Pancreas (tissue), 10 donors: ENCODE measurements at places on chromosomes 3 and 15. TPM values are rescaled to one million over a fixed set of nuclear protein-coding genes. Genes with fewer than 3 reads are reported as not detected.

RTP3 gene
- total RNA-seq = not detected

CTXND1 gene
- total RNA-seq = 0.44 TPM

PLA2G4B gene
- 3.5 TPM for total RNA-seq

PLIN1 gene
- total RNA-seq = 0.93 TPM

CCDC80 gene
- total RNA-seq = 6.1 TPM

TMCO5A gene
- total RNA-seq = not detected

DUOX2 gene
- total RNA-seq = 0.95 TPM

CLDN11 gene
- total RNA-seq = 0.46 TPM

PPP1R14D gene
- total RNA-seq = 0.23 TPM

FETUB gene
- not detected for total RNA-seq

COL6A5 gene
- not detected for total RNA-seq

CACNA1D gene
- total RNA-seq = 14.8 TPM

LRTM1 gene
- total RNA-seq = not detected

CPNE9 gene
- total RNA-seq = not detected

BCL2A1 gene
- 0.20 TPM for total RNA-seq

THRB gene
- total RNA-seq = 7.8 TPM

RPS17 gene
- 1,272 TPM for total RNA-seq

ITIH1 gene
- 0.43 TPM for total RNA-seq

SCAMP5 gene
- 37.7 TPM for total RNA-seq

ATP6V1A gene
- 20.6 TPM for total RNA-seq

RAB7A gene
- 112 TPM for total RNA-seq

COL6A6 gene
- 0.03 TPM for total RNA-seq

CHL1 gene
- total RNA-seq = 2.5 TPM

ZNF662 gene
- total RNA-seq = 8.2 TPM

GABRR3 gene
- not detected for total RNA-seq

PCLAF gene
- 0.51 TPM for total RNA-seq

DISP2 gene
- total RNA-seq = 2.0 TPM

TRH gene
- not detected for total RNA-seq

GOLGA6A gene
- not detected for total RNA-seq

ATP13A4 gene
- total RNA-seq = 6.7 TPM

GOLGA6L7 gene
- not detected for total RNA-seq

EPHA3 gene
- 0.83 TPM for total RNA-seq

GATA2 gene
- 6.2 TPM for total RNA-seq

SOX14 gene
- total RNA-seq = not detected

THSD4 gene
- total RNA-seq = 17.8 TPM

OXTR gene
- 0.12 TPM for total RNA-seq

CCR5 gene
- total RNA-seq = 0.19 TPM

LCTL gene
- not detected for total RNA-seq

SPINK8 gene
- total RNA-seq = not detected

RAB6B gene
- total RNA-seq = 3.8 TPM
